ENCODE measurements at places on chromosomes 5 and 9.
A peak's percentile ranks its signal among the peaks of the same experiment; 100 is the strongest.

- peak; percentile 77 for DNase-seq
These were observed 502 bp downstream of the NSD1 start for GRCh38 chr5:177133853-177134696.

DNA sequence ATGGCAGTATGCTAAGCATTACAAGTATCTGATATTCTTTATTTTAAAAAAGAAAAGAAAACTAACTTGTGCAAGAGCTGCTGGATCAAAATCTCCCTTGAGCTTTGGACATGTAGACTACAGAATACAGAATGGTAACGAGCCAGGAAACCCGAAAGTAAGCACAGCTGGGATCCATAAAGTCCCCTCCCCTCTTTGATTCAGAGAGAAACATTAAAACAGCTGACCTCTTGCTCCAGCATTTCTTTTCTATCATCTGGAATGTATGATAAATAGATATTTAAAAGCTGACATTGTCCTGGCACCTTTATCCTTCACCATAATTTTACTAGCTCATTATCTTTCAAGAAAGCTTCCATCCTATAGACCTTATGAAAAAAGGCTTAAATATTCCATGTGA lies 28.2 kb upstream of the LPAR1 start:
- peak; percentile 26 for DNase-seq

- no peak for DNase-seq
These were observed 386.8 kb upstream of the CHD1 start for GRCh38 chr5:99315413-99316183.

DNA sequence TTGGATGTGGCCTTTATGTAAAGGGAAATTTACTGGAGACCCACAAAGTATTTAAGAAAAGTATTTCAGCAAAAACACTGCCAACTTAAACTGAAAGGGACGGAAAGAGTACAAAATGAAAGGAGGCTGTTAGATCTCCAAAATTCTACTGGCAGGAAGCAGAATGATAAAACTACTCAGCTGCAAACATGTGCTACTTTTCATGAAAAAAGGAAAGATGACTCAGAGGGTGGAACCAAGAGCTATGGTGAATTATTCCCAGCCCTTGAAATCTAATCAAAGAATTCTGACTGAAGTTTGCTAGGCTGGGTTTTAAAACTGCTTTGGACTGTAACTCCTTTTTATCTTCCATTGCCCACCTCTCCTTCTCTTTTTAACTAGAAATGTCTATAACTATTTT lies 58.6 kb upstream of the ZBED3 start:
- peak; percentile 50 for DNase-seq

GRCh38 chr9:90822866-90823265 lies 21.2 kb downstream of the SYK start:
- DNase-seq, result no peak

DNA sequence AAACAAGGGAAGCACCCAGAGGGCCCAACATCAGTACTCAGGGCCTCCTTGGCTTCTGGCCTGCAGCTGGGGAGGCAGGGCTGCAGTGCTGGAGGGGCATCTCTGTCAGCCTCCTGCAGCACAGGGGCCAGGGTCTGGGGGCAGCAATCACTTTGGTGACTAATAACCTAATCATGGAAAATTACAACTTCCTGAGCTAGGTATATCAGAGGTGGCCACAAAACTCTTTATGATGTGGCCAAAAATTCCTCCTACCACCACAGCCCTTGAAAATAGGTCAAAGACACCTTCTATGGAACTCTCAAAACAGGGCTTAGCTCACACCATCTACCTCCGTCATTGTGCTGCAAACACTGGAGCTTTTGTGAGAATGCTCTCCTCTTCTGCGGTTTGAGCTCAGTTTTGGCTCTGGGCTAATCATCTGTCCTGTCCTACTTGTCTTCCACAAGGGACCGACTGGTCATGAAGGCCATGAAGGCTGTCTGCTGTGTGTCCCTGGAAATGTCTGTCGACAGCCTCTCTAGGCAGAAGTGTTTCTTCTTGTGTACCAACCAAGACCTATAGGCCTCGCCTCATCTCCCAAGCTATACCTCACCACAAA lies 28.6 kb downstream of the CSF2 start:
- no peak for DNase-seq

All from AG20443 (cell line).